ENCODE measurements at places on chromosomes 11 and 22.
A peak's percentile ranks its signal among the peaks of the same experiment; 100 is the strongest.

DNA sequence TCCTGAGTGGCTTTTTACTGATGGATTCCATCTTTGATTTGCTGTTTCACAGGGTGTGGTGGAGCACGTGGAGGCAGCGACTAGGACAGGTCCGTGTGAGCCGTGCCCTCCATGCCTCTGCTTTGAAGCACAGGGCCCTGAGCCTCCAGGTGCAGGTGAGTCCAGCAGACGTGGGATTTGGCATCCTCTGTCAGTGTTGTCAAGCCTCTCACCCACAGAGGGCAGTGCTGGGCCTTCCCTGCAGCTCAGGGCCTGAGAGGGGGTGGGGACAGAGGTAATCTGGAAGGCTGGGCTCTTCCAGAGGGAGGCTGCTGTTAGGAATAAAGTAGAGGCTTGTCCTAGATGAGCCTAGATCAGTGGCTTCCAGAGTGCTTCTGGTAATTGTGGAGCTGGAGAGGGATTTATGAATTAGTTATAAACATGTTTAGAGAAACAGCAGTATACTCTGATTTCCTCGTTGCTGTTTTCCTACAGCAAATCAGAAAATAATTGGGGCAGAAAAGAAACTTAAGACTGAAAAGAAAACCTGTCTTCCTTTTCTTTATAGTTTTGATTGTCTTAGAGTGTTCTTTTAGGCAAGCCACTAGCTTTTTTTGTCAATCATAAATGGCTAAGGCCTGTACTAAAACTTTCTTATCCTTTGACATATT lies 65.0 kb downstream of the SFI1 start:
- peak; percentile 55 for DNase-seq

- no peak for DNase-seq
Observed at GRCh38 chr11:1852877-1853276, at the start of gene LSP1. TSS of gene LSP1 (plus strand) at chr11:1853084. CDS start at chr11:1853145, 61 bp downstream.

DNA sequence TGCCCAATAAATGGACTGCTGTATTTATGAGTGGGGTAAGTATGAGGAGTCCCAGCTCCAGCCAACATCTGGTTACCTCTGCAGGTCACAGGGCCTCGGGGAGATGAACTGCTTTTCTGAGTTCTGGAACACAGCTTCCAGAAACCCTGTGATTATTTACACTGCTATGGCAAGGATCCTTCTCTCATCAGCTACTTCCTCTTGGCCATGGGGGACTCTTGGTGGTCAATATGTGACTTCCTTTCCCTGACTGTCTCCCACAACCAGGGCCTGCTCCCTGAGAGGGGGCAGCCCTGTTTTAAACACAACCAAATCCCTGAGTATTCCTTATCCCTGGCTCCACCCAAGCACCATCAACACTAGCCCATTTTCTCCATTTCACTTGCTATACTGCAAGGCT lies 10.0 kb downstream of the RHOG start:
- DNase-seq: no peak

DNA sequence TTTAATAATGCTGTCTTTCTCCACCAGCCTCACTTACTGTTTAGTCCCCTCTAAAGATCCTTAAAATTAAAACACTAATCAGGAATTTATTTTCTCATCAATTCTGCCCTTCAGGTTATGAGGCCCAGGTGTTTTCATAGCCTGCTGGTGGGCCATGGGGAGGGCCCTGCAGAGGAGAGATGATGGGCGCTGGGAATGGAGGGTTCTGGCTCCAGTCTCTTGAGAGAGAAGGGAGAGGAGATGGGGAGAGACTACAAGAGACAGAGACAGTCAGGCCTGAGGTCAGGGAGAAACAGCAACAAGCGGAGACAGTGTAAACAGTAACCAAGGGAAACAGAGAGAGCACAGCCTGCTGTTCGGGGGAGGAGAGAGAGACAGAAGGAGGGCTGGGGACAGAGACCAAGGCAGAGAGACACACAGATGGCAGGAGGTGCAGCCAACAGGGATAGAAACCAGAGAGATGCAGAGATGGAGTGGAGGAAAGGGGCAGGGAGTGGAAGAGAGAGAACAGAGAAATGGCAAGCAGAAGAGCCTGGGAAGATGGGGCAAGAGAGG lies 187.3 kb upstream of the SYT13 start:
- no peak for DNase-seq

DNA sequence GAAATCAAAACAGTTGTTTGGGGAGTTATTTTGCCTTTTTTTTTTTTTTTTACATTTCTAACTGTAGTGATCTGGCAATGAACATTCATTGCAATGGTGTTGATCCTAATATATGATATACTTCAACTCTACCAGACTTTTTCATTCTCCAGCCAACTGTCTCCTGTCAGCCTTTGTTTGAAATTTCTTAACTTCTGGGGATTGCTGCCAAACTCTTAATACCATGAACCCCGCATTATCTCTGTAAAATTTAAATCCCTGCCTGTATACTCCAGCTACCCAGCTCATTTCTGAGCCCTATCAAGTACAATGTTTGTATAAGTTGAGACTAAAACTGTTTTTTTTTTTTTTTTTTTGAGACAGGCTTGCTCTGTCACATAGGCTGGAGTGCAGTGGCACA lies 280.7 kb downstream of the TTC28 start:
- no peak for DNase-seq

GRCh38 chr11:15871904-15872626 lies 484.3 kb downstream of the SOX6 start:
- DNase-seq: no peak

DNA sequence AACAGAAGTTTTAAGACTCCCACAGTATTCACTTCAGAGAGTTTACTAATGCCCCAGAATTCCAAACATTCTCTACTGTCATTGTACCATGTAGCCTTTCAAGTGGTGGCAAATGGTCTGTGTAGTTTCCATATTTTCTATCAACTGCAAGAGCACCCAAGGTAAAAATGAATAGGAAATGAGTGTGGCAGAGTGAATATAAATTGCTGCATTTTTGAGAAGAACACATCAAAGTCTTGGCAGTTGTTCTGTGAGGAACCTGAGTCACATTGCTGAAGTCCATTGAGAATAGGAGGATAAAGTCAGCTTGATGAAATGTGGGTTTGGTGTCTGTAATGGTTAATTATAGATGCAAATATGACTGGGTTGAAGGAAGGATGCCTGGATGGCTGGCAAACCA lies 193.6 kb downstream of the AASDHPPT start:
- DNase-seq: no peak

DNA sequence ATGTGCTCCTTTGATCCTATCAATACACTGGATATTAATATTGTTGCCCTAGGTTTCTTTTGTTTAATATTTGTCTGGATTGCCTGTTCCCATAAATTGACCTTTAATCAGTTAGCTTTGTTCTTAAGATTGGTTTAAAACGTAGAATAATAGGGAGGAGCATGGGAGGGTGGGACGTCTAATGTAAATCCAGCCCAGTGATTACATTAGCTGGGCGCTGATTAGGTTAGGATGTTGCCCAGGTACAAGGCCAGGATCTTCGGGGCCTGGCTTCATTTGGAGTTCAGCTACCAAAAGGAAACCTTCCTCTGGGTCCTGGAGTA lies at the start of gene SRSF8:
SRSF8 (plus strand) TSS at position 204 of the 323 bp plus-strand sequence. CDS start 308 bp downstream, outside the sequence.
- no peak for DNase-seq

DNA sequence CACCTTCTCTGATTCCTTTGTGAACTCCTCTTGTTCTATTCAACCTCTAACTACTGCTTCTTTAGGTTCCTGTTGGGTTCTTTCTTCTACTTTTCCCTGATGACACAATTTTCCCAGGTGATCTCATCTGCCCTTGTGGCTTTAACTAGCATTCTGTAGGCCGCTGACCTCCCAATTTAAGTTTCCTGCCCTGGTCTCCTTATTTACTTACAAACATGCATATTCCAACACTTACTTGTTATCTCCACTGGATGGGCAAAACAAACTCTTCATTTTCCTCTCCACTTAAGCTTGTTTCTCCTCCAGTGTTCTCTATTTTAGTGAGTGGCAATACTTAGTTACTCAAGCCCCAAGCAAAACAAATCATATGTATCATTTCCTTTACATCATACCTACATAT lies 734.5 kb downstream of the METTL15 start:
- DNase-seq: no peak

DNA sequence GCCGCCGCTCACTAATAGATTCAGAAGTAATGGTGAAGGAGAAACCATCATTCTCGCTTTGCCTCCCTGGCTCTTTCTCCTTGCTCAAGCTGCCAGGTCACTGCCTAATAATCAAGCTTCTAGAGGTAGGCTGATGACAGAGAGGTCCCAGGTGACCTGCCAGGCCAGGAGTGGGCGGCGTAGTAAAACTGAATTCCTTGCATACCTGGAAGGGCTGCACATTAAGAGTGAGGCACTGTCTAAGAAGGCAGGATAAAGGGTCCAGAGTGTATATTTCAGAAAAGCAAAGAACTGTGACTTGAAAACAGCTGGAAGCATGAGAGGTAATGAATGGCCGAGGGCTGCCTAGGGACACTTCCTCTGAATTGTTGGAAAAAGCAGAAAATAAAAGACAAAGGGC lies 4.1 kb downstream of the SYT13 start:
- no peak for DNase-seq

DNA sequence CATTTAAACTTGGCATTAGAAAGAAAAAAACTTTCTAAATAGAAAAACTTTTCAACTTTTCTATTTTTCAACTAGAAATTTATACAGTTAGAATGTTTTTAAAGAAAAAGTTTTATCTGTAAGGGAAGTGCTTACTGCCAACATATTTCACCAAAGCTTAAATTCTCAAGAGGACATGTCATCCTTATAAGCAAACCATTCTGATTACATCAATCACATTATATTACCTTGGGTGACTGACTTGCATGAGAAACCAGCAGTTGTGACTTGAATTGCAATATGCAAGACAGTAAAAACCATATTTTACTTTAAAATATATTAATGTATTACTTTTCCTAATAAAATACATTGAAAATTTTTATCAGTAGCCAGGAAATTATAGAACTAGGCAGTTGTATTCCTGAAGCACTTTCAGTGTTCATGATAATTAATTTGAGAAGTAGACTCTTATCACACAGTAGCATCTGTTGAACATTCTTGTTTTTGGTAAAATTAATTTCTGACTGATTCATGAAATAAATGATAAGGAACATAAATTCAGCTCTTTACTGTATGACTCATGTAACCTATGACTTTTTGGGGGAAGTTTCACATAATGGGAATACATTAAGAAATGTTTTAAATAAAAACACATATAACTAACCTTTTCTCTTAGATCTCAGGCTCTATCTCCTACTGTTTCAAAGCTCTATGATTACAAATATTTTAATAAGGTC lies 345.0 kb upstream of the CCDC179 start:
- DNase-seq: peak; percentile 2

DNA sequence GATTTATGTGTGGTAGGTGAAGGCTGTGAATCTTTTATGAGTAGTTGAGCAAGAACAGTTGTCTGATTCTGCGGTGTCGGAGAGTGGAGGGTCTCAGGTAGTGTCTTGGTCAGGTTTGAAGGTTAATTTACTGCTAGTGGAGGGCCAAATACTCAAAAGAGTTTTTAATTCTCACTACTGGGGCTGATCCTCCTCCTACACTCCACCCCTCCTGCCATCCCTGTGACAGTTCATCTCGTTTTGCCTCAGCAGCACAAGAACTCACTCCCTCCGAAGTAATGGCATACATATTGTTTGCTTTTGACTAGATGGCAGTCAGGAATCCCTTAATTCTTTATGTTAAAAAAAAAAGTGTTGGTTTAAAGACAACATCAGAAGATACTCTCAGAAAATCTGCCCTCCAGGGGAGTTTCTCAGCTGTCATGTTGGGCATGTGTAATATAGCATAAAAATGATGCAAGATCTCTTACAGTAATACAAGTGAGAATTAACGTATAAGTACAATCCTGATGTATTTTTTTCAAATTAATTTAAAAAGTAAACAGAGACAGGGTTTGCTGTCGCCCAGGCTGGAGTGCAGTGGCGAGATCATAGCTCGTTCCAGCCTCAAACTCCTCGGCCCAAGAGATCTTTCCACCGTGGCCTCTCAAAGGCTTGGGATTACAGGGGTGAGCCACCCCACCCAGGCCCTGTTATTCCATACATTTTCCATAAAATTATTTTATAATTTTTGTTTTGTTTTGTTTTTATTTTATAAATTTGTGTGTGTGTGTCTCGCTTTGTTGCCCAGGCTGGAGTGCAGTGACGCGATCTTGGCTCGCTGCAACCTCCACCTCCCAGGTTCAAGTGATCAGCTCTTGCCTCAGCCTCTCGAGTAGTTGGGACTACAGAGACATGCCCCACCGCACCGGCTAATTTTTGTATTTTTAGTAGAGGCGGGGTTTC lies 1.3 kb downstream of the FAR1 start:
- DNase-seq: no peak

- no peak for DNase-seq
Observed at GRCh38 chr11:69538854-69539253, 57.4 kb downstream of the LINC01488 start.

DNA sequence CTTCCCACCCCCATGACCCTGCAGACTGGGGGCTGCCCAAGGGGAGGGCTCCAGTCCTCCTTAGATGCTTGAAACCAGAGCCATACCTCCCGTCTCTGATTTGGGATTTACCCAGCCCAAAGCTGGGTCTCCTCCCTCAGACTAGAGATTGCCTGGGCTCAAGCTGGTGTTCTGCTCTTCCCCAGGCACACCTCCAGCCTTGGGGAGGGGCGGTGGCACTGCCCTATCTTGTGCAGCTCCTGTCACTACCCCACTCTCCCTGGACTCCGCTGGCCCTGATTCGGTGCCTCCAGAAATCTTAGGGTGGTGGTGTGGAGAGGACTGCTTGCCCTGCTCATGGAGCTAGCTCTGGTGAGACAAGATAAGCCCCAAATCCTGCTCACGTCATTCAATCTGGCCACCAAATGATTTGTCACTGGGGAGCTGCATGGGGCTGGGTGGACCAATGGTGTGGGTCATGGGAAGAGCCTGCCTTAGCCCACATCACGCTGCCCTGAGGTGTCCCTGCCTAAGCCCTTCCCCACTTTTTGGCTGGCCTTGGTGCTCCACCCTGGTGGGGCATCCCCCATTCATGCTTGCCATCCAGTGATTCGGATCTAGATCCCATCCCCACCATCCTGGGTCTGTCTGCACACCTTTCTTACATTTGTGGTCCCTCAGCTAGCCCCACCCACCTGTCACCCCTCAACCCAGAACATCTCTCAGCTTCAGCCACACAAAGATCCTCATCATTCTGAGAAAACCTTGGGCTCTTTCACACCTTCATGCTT lies 87.7 kb downstream of the PDE2A start:
- DNase-seq: no peak

DNA sequence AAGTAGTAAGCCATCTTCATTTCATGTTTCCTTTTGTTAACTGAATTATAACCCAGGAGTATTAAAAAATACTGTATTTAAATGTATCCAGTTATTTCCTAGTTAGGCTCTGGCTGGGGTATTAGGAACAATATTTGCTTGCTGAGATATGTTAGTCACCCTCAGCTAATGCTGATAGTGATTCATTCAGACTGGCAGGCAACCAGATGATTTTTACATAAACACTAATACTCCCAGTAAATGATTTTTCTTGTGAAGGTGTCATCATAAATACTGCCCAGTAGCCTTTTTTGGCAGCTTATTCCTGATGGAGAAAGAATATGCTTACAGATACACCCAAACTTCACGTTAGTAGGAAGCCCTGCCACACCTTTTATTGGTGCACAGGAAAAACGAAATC lies 8.1 kb downstream of the YWHAH start:
- peak; percentile 28 for DNase-seq

- no peak for DNase-seq
Observed at GRCh38 chr22:27252282-27253049, 549.1 kb downstream of the MN1 start.

GRCh38 chr11:109264128-109264527 lies 157.9 kb upstream of the C11orf87 start:
- DNase-seq: no peak

Data from smooth muscle cell of the brain vasculature (primary cell).